ENCODE measurements at places on chromosomes 2 and 18. TPM values are rescaled to one million over a fixed set of nuclear protein-coding genes. Genes with fewer than 3 reads are reported as not detected.

LIMS3 gene
- 0.41 TPM for total RNA-seq

ZC3H8 gene
- 16.3 TPM for total RNA-seq

POTEI gene
- not detected for total RNA-seq

CKAP2L gene
- total RNA-seq = not detected

DNA sequence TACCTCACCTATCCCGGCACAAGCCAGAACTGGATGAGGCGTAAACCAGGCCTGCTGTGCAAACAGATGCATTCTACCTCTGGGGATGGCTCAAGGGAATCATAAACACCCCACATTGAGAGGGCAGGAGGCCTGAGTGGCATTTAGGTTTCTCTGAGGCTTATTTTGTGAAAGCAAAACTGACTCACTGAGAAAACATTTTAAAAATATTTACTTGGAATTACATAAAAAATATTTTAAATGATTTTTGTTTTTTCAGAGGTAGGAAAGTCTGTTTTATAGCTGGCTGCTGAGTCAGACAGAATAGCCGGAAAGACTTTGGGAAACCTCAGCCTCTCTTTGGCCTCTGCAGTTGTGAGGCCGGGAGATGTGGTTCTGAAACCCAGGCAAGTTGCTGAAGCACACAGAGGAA, 244.1 kb downstream of the NCKAP5 start:
- no peaks in the 10 kb centered on the region for H3K36me3 ChIP-seq
- H3K4me1 ChIP-seq = no peaks in the 10 kb centered on the region
- H3K27ac ChIP-seq = no peak overlapping the region
- H3K4me3 ChIP-seq = no peak overlapping the region
- H3K27me3 ChIP-seq = no peaks in the 10 kb centered on the region
- DNase-seq = no peak

DNA sequence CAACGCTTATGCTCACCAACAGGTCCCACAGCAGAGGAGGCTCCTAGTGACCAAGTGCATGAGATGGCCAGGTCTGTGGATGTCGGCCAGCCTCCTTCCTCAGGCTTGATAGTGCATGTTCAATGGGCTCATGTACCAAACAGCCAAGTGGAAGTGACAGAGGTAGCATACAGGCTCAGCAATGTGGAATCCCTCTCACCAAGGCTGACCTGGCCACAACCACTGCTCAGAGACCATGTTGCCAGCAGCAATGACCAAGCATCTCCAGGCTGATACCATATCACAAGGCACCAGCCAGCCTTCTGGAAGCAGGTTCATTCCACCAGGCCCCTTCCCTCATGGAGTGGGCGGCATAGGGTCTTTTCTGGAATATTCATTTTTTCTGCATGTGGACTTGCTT, 61.5 kb downstream of the REEP1 start:
- no peaks in the 10 kb centered on the region for H3K27me3 ChIP-seq
- no peak overlapping the region for H3K27ac ChIP-seq
- no peaks in the 10 kb centered on the region for H3K4me1 ChIP-seq
- H3K4me3 ChIP-seq = no peak overlapping the region
- DNase-seq = no peak
- no peaks in the 10 kb centered on the region for H3K36me3 ChIP-seq

DNA sequence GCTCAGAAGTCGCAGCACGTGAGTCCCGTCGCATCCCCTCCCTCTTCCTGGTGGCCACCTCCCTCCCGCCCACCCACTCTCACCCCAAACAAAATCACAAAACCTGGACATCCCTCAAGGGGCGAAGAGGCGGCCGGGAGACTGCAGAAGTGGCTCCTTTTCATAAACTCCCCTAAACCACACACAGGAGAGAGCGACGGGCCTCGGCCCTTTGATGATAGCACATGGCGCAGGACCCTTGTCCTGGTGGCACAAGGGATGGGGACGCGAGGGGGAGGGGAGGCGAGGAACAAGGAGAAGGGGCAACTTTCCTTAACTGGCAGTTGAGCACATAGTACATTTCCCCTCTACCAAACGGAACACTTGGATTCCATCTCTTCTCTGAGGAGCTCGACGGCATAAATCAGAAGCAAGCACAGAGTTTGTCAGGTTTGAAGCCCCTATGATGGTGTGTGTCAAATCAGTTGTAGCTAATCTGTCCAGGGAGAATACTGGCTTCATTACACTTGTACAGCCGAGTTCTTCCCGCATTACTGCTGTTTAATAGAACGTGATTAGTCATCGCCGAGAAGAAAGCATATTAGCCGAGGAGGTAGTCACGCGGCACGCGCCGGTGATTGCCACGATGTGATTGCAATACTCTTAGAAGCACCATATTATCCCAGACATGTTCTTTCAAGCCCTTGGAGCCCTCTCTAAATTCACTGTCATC, 43.8 kb downstream of the GBX2 start:
- no peak for DNase-seq
- H3K36me3 ChIP-seq = no peaks in the 10 kb centered on the region
- H3K4me3 ChIP-seq = no peak overlapping the region
- no peaks in the 10 kb centered on the region for H3K4me1 ChIP-seq
- no peaks in the 10 kb centered on the region for H3K27me3 ChIP-seq

DNA sequence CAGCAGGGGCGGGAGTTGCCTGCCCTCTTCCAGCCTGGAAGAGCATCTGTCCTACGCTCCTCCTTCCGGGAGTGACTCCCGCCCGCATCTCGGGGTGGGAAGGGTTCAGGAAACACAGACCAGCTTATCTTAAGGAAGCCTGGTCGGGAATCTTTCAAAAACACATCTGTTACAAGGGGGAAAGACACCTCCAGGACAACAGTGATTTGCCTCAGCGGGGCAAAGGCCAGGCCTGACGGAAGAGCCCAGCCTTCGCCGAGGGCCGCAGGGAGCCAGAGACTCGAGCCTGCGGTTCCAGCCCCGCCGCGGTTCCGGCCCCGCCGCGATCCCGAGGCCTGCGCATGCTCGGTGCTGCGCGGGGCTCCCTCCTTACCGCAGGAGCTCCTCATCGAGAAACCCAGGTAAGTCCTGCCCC, 38.1 kb upstream of the TGIF1 start:
- H3K27ac ChIP-seq = no peak overlapping the region
- H3K27me3 ChIP-seq = no peaks in the 10 kb centered on the region
- peak; percentile 22 for DNase-seq
- H3K36me3 ChIP-seq = no peaks in the 10 kb centered on the region
- peaks cover 6% of the 10 kb centered on the region for H3K4me1 ChIP-seq

DNA sequence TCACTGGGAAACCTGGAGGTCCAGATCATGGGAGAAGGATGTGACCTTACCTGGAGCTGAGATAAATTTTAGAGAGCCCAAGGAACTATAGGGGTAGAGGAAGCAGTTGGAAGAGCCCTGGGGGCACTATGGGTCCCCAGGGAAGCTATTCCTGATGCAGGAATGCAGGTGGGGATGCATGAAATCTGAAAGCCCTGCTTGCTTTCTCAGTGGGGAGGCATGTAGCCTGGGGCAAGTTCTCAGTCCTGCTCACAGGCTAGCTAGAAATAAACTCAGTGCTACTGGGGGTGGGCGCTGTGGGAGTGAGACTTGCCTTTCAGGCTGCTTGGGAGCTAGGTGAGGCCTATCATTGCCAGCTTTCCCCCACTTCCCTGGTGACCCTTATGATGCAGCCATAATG, 499.7 kb downstream of the PTH2R start:
- H3K4me3 ChIP-seq = no peak overlapping the region
- H3K27ac ChIP-seq = no peak overlapping the region
- H3K27me3 ChIP-seq = no peaks in the 10 kb centered on the region
- no peaks in the 10 kb centered on the region for H3K4me1 ChIP-seq
- no peak for DNase-seq
- no peaks in the 10 kb centered on the region for H3K36me3 ChIP-seq

- H3K27ac ChIP-seq = no peak overlapping the region
- no peaks in the 10 kb centered on the region for H3K36me3 ChIP-seq
- DNase-seq = no peak
- H3K4me1 ChIP-seq = no peaks in the 10 kb centered on the region
Observed at GRCh38 chr2:83579507-83579906, 879.6 kb downstream of the SUCLG1 start.

GRCh38 chr2:175741164-175741563, 260.9 kb downstream of the LNPK start:
- H3K4me3 ChIP-seq = no peak overlapping the region
- no peak for DNase-seq
- no peaks in the 10 kb centered on the region for H3K27me3 ChIP-seq
- no peak overlapping the region for H3K27ac ChIP-seq
- H3K36me3 ChIP-seq = no peaks in the 10 kb centered on the region

GRCh38 chr18:48155856-48156255, 225.4 kb upstream of the SMAD2 start:
- H3K36me3 ChIP-seq = no peaks in the 10 kb centered on the region
- no peak overlapping the region for H3K27ac ChIP-seq
- no peak overlapping the region for H3K4me3 ChIP-seq
- peaks cover 3% of the 10 kb centered on the region for H3K27me3 ChIP-seq

- H3K36me3 ChIP-seq = no peaks in the 10 kb centered on the region
- H3K4me3 ChIP-seq = no peak overlapping the region
- H3K27ac ChIP-seq = no peak overlapping the region
- no peaks in the 10 kb centered on the region for H3K4me1 ChIP-seq
Observed at GRCh38 chr18:54020966-54021365, 203.5 kb downstream of the MBD2 start.

DNA sequence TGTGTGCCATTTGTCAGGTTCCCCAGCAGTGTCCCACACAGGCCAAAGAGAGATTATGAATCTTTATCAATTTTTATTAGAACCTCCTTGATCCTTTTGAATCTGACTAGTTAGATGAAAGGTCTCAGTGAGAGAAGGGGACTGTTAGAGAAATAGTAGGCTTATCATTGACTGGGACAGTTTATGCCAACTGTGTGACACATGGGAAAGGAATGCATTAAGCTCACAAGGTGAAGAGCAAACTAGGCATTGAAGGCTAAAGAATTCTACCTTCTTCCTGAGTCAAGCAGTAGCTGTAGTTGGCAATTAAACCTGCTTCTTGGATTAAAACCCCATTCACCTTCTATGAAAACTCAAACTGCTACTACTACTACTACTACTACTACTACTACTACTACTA, 389.6 kb upstream of the CDH19 start:
- no peak overlapping the region for H3K4me3 ChIP-seq
- no peak overlapping the region for H3K27ac ChIP-seq
- no peaks in the 10 kb centered on the region for H3K4me1 ChIP-seq
- no peak for DNase-seq
- no peaks in the 10 kb centered on the region for H3K27me3 ChIP-seq

DNA sequence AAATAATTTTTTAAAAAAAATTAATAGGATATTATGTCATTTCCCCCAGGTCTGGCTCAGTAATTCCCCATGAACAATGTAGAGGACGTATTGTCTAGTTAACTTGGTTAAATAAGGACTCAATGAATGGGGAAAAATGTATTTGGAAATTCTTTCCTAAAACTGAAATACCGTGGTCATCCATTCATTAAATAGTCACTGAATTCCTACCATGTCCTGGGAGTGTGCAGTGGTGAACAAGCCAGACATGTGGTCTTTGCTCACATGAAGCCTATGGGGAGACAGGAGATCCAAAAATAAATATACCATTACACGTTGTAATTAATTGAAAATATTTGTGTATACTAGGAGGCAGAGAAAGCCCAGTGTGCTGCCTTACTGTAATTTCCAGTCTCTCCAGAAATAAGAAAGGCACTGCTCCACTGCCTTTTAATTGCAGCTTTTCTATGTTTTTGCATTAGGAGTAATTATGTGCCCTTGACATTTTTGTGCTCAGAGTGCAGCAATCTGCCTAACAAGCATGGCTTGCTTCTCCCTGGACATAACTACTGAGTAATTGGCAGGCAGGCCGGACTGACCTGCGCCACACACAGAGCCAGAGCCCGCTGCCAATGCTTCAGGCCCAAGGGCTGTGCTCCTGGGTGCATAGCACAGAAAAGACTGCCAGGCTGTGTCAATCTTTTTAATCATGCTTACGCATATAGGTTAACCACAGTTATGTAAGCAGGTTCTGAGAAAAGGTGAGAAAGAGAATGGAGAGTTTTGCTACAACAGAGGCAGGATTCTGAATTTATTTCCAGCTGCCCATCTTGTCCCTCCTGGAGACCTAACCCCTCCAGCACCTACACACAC, 22.2 kb upstream of the TTC39C start:
- H3K4me1 ChIP-seq = peaks cover 59% of the 10 kb centered on the region
- no peaks in the 10 kb centered on the region for H3K36me3 ChIP-seq
- peak overlapping the region; percentile 64 for H3K27ac ChIP-seq
- peak; percentile 80 for DNase-seq
- peak overlapping the region; percentile 28 for H3K4me3 ChIP-seq

GRCh38 chr2:169034256-169034655, 3.1 kb upstream of the ABCB11 start:
- no peak overlapping the region for H3K27ac ChIP-seq
- no peaks in the 10 kb centered on the region for H3K4me1 ChIP-seq
- no peak overlapping the region for H3K4me3 ChIP-seq
- no peaks in the 10 kb centered on the region for H3K27me3 ChIP-seq
- H3K36me3 ChIP-seq = no peaks in the 10 kb centered on the region
- DNase-seq = no peak

DNA sequence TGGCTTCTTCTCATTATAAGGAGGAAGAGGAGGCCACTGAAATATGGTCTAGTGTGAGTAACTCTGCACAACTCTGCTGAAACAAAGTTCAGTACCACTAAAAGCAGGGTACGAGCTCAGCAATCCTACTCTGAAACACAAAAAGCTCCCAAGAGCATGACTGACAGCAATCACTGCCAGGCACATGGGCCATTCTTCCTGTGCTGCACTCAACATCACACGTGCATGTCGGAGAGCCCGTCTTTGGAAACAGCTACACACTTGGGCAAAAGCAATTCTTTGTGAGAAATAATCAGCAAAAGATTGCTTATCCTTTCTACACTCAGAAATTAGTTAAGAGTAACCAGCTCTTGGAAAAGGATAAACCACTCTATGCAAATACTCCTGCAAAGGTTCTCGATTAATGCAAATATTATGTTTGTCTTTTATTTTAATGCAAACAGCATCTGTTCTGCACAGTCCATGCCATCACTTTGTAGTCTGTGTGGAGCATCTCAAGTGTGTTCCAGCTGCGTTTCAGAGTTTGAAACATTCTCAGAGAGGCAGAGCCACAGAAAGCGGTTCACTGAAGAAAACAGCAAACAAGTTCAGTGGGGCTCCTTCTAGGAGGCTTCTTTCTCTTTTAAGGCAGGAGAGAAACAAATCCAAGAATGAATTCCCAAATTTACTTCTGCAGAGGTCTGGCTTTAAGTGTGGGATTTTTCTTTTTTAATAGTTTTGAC, 145.0 kb downstream of the HDAC4 start:
- H3K27ac ChIP-seq = no peak overlapping the region
- H3K27me3 ChIP-seq = no peaks in the 10 kb centered on the region
- H3K4me1 ChIP-seq = peaks cover 78% of the 10 kb centered on the region
